ENCODE measurements at places on chromosomes 2 and 18. TPM values are rescaled to one million over a fixed set of nuclear protein-coding genes. Genes with fewer than 3 reads are reported as not detected.
A peak's percentile ranks its signal among the peaks of the same experiment; 100 is the strongest.

DNA sequence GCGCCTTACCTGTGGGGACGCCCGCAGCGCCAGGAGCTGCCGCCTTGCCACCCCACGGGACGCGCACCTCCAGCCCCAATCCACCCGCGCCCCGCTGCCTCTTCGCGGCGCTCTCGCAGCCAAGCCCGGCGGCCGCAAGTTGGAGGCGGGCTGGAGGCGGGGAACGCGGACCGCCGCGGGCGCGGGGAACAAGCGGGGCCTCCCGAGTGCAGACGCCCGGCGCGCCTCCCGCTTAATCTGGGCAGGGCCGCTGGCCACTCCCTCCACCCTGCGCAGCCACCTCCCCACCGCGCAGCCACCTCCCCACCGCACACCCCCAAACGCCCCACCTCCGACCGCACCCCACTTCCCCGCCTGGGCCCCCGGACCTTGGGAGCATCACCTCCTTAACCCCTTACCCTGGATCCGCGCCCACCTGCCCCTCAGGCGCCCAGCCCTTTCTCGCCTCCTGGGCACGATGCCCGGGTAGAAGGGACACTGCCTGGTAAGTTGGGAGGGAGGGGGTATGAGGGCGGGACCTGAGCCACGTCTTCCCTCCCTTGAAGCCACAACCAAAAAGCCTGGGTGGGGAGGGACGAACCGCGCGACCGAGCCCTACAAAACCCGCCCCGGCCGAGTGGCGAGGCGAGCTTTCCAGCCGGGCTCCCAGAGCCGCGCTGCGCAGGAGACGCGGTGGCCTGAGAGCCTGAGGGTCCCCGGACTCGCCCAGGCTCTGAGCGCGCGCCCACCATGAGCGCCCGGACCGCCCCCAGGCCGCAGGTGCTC, at the start of the genes COL4A3 and COL4A4:
Gene COL4A3, plus strand, starts transcription at position 627 of the 765 bp plus-strand sequence. Its CDS starts 103 bp downstream, at position 730.
Gene COL4A4, minus strand, starts transcription at position 208 of the 765 bp plus-strand sequence. CDS start 16,722 bp downstream, outside the sequence.
- peak within 1 kb of the TSS; percentile 75 for H3K4me3 ChIP-seq
- H3K27me3 ChIP-seq: peaks cover 21% of the 10 kb centered on the region
- DNase-seq: peak; percentile 53
- H3K27ac ChIP-seq: peak within 1 kb of the TSS; percentile 80
- no peaks in the 10 kb centered on the region for H3K36me3 ChIP-seq
- no peaks in the 10 kb centered on the region for H3K4me1 ChIP-seq

DNA sequence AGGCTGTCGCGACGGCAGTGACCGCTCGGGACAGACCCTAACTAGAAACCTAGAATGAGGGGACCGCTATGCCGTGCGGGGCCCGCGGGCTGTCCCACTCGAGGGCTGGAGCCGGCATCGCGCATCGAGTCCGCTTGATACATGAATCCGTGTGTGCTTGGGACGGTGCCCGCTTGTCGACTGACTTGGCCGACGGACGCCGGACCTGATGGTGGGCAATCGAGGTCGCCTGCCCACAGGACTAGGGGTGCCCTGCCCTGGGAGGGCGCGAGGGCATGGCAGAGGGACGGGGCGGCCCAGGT, 749 bp upstream of the PTMA start:
- peaks cover 13% of the 10 kb centered on the region for H3K4me1 ChIP-seq
- H3K27ac ChIP-seq: peak overlapping the region; percentile 99
- no peak for DNase-seq
- peaks cover 8% of the 10 kb centered on the region for H3K36me3 ChIP-seq

DNA sequence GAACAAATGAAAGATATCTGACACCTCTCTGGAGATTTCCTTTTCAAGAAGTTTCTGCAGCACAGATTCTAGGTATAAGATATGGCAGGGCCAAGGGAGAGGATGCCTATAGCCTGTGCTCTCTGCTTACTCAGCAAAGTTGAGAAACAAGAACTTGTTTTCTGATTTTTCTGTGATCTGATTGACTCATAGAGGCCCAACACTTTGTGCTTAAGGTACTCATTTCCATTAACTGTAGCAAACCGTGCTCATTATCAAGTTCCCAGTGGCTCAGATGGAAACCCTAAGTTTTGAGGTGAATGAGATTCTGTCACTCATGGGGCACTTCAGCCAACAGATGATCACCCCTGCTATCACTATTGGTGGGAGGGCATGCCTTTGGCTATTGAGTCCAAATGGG, 124.3 kb downstream of the SP100 start:
- H3K4me3 ChIP-seq: no peak overlapping the region
- no peaks in the 10 kb centered on the region for H3K4me1 ChIP-seq
- peaks cover 16% of the 10 kb centered on the region for H3K36me3 ChIP-seq
- H3K27ac ChIP-seq: no peak overlapping the region
- no peaks in the 10 kb centered on the region for H3K27me3 ChIP-seq

DNA sequence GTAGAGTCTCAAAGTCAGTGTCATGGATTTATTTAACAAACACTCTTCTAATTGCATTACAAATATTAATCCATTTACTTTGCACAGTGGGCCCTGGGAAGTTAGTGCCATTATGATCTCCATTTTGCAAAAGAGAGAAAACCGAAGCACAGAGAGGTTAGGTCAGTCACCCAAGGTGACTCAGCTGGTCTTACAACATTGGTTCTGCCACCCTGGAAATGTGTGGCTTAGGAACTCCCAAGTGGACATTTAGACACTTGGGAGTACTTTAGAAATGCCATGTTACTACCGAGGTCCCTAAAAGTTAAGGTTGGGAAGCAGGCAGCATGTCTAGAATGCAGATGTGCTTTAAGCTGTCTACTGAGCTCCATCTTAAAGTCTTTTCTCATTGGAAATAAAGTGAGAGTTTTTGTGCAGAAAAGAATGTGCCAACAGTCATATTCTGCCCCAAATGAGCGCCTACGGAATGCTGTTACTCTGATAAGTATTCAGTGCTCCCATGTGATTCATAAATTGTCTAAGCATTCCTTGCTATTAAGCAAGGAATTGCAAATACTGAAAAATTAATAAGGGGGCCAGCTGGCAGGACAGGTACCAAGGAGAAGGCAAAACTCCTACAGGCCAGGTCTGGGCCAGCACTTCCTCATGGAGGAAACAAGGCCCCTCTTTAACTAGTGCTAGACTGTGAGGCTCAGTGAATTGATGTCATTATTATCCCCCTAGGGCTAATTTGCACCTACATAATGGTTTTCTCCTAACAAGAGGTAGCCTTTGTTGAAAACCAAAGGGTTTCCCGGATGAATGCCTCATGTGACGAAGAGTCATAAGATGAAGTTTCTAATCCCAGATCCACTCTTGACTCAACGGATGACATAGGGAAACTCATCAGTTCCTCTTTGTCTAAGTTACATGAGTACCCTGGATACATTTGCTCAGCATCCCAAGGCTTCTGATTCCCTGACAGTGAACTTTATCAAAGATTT, 16.3 kb downstream of the NRP2 start:
- peak overlapping the region; percentile 41 for H3K27ac ChIP-seq
- H3K36me3 ChIP-seq: no peaks in the 10 kb centered on the region
- no peak overlapping the region for H3K4me3 ChIP-seq

FHOD3 gene
- 28.0 TPM for polyA plus RNA-seq
